ENCODE measurements at places on chromosomes 5 and 9. TPM values are rescaled to one million over a fixed set of nuclear protein-coding genes. Genes with fewer than 3 reads are reported as not detected.

GRCh38 chr5:67921004-67921601 is 294.5 kb upstream of the PIK3R1 start:
- H3K36me3 ChIP-seq = no peaks in the 10 kb centered on the region
- H3K27ac ChIP-seq = no peak overlapping the region
- no peaks in the 10 kb centered on the region for H3K4me1 ChIP-seq
- no peak overlapping the region for H3K4me3 ChIP-seq
- no peaks in the 10 kb centered on the region for H3K27me3 ChIP-seq
- DNase-seq = no peak

DNA sequence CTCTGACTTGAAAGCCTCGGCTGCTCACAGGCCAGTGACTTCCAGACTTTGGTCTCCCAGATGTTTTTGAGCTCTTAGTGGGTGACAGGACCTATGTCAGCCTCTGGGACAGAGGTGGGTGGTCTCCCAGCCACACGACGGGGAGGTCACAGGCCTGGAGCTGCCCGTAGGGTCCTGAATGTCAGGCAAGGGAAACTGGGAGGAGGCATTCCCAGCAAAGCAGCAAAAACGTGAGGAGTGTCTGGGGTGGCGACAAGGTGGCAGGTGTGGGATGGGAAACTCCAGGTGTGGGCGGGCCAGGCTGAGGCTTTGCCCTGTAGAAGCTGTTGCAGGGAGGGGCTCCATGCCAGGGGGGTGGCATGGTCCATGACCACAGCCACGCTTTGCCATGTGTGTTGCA is 110.5 kb downstream of the CACNA1B start:
- peak; percentile 2 for DNase-seq
- no peaks in the 10 kb centered on the region for H3K4me1 ChIP-seq
- H3K27ac ChIP-seq = no peak overlapping the region
- H3K36me3 ChIP-seq = no peaks in the 10 kb centered on the region
- H3K4me3 ChIP-seq = no peak overlapping the region

GRCh38 chr5:139131465-139131864 is 66.7 kb downstream of the SIL1 start:
- H3K27me3 ChIP-seq = no peaks in the 10 kb centered on the region
- no peaks in the 10 kb centered on the region for H3K36me3 ChIP-seq
- no peak overlapping the region for H3K4me3 ChIP-seq
- H3K4me1 ChIP-seq = peaks cover 15% of the 10 kb centered on the region
- peak; percentile 45 for DNase-seq
- peak overlapping the region; percentile 79 for H3K27ac ChIP-seq

- H3K27me3 ChIP-seq = no peaks in the 10 kb centered on the region
- H3K4me1 ChIP-seq = peaks cover 10% of the 10 kb centered on the region
- peak overlapping the region; percentile 79 for H3K4me3 ChIP-seq
Measured at GRCh38 chr5:79512049-79512448, 1.9 kb downstream of the HOMER1 start.

DNA sequence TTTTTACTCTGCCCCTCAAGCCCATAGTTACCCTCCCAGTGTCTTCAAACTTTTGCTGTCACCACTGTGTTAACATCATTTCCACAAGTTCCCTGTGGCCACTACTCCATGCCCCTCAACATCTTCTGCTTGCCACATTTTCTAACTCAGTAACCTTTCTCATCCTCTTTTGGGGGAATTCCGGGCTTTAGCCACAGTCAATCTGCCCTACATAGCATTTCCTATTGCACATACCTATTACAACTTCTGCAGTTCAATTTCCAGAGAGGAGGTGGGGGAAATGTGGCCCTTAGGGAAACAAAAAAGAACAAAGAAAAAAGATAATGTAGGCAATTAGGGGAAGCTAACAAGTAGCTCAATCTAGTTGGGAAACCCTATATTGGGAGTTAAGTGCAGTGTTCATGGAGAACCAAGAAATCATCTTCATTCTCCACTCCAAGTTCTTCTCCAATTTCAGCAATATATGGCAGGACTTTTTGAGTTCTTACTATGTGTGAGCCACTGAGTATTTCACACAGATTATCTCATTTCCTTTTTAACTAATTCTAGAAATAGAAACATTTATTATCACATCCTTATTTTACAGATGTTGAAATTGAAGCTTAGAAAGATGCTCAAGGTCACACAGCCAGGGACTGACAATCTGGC is 40.2 kb upstream of the LPAR1 start:
- no peaks in the 10 kb centered on the region for H3K36me3 ChIP-seq
- no peaks in the 10 kb centered on the region for H3K4me1 ChIP-seq
- no peak overlapping the region for H3K27ac ChIP-seq
- H3K27me3 ChIP-seq = no peaks in the 10 kb centered on the region

DNA sequence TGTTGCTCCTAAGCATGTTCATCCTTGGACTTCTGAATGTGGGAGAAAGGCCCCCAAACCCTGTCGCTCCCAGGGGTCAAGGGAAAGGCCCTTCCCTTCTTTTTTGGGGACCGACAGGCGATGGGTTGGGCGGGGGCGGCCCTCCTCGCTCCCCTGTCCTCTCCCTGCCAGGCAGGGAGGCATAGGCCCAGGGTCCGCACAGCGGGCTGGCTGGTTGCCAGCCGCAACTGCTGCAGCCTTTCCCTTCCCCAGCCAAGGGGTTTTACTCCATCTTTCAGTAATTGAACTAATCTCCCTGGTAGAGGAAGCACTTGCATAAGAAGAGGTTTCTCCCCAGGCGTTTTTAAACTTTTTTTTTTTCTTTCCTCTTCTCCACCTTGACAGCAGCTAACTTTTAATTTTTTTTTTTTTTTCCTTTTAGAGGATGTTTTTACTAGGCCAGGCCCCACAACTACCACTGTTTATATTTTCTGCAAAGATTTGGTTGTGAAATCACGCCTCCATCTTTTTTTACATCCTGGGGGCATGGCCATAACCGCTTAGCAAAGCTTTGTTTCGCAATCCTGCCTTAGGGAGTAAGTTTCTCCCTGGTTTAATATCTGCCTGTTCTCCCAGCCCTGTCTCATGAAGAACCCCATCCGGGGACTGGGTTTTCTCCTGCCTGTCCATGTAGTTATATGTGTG is 216.9 kb upstream of the ZNF608 start:
- H3K4me3 ChIP-seq = no peak overlapping the region
- H3K4me1 ChIP-seq = peaks cover 9% of the 10 kb centered on the region
- peak overlapping the region; percentile 44 for H3K27ac ChIP-seq
- peak; percentile 73 for DNase-seq
- no peaks in the 10 kb centered on the region for H3K27me3 ChIP-seq

DNA sequence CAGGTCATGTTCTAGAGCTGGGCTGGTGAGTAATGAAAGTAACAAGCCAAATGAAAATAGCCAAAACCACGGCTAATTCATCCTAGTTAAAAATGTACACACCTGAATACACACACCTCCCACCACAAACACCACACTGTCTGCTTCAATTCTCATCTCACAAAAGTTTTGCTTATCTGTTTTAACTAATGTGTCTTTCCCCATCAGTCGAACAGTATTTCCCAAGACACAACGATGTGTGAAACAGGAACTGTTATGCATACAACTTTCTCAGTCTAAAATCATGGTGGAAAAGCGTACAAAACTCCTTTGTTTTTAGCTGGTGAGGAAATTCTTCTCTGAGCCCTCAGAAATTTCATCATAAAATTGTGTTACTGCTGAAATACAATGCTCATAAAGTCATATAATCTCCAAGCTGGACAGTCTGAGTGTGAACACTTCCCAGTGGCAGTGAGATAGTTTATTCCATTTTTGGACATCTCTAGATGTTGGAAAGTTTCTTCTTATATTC is 242.4 kb downstream of the EFNA5 start:
- no peak overlapping the region for H3K27ac ChIP-seq
- DNase-seq = no peak
- H3K27me3 ChIP-seq = no peaks in the 10 kb centered on the region
- no peaks in the 10 kb centered on the region for H3K36me3 ChIP-seq
- H3K4me1 ChIP-seq = no peaks in the 10 kb centered on the region

GRCh38 chr5:117881426-117882230 is 1106.7 kb downstream of the DTWD2 start:
- no peak overlapping the region for H3K4me3 ChIP-seq
- H3K27ac ChIP-seq = no peak overlapping the region

- no peak overlapping the region for H3K27ac ChIP-seq
- no peaks in the 10 kb centered on the region for H3K36me3 ChIP-seq
- H3K4me1 ChIP-seq = no peaks in the 10 kb centered on the region
Measured at GRCh38 chr5:27308153-27308552, 269.8 kb upstream of the CDH9 start.

DNA sequence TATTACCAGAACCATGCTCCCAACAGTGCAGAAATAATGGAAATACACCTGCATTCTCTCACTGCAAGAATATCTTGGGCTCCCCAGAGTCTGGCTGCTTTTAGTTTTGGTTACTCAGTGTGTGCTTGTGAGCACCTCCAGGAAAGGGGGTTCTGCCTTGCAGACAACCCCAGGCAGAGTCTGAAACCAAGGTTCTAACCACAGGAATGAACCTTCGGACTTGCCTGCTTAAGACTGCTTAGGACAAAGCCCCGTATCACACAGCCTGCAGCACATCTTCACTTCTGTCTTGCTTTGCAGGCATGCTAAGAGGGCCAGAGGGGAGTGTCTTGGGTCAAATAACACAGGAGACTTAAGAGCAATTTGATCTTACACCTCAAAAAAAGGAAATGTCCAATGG is 94.8 kb upstream of the SPATA31C2 start:
- no peak overlapping the region for H3K27ac ChIP-seq
- peaks cover 3% of the 10 kb centered on the region for H3K4me1 ChIP-seq
- no peaks in the 10 kb centered on the region for H3K36me3 ChIP-seq
- DNase-seq = no peak

DNA sequence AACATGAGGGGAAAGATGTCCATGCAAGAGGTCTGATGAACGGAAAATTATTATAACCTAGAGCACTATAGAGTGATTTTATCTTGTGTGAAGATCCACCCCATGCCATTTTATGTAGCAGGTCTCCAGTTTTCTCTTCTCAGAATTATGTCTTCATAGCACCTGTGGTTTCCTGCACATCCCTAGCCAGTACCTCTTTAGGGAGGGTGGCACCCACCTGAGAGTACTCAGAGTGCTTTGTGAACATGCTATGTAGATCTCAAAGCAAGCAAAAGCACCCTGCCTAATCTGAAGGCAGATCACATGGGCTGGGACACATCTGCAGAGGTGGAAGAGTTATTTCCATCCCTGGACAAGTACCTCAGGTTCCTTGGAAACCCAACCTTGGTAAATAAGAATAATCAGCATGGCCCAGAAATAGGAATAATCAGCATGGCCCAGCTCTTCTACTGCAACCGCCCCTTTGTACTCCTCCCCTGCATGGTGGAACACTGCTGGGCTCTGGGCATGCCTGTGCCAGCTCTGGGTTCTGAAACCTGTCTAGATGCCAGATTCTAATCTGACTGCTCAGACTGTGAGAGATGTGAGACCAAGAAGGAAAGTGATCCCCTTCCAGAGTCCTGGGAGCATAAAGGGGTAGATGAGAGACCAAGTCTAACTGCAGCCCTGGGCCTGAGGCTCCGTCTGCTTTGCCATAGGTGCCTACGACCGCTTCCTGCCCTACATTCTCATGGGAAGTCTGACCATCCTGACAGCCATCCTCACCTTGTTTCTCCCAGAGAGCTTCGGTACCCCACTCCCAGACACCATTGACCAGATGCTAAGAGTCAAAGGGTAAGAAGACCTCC is 23.7 kb downstream of the SLC22A5 start:
- no peaks in the 10 kb centered on the region for H3K36me3 ChIP-seq
- H3K4me3 ChIP-seq = no peak overlapping the region
- H3K27ac ChIP-seq = no peak overlapping the region
- no peak for DNase-seq

- no peaks in the 10 kb centered on the region for H3K27me3 ChIP-seq
- DNase-seq = peak; percentile 39
- H3K4me3 ChIP-seq = no peak overlapping the region
- no peaks in the 10 kb centered on the region for H3K36me3 ChIP-seq
- H3K27ac ChIP-seq = peak overlapping the region; percentile 56
Measured at GRCh38 chr9:14441976-14442651, 128.2 kb upstream of the NFIB start.

DNA sequence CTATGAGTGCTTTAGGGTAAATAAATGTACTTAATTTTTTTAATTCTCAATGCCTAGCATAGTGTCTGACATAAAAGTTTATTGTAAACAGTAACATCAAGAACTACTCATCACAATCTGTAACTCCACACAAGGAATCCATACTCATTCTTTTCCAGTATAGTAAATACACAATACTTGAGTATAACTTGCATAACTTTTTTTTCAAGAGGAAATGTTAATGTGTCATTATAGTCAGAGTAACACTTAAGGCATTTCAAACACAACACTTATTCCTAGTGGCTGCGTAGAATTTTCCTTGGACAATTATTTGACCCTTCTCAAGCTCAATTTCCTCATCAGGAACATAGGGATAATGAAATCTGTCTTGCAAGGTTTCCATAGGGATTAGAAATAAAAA is 584.3 kb downstream of the CAAP1 start:
- H3K36me3 ChIP-seq = no peaks in the 10 kb centered on the region
- H3K4me3 ChIP-seq = no peak overlapping the region
- H3K27me3 ChIP-seq = no peaks in the 10 kb centered on the region
- no peak overlapping the region for H3K27ac ChIP-seq

RGS7BP gene
- not detected for polyA plus RNA-seq

C7 gene
- polyA plus RNA-seq = 7.7 TPM

ADAM19 gene
- polyA plus RNA-seq = 6.9 TPM

BARHL1 gene
- polyA plus RNA-seq = not detected

PKD2L2 gene
- polyA plus RNA-seq = 0.11 TPM

PROB1 gene
- polyA plus RNA-seq = not detected

OR13J1 gene
- not detected for polyA plus RNA-seq

MYOT gene
- not detected for polyA plus RNA-seq

TMEM161B gene
- 9.0 TPM for polyA plus RNA-seq

Data from hepatocyte (in vitro differentiated cells).